ENCODE measurements at places on chromosomes 3 and 15.

- DNase-seq, result no peak
Observed at GRCh38 chr15:62992302-62992701, 50.2 kb upstream of the TPM1 start.

GRCh38 chr3:194688200-194688740 lies 2.6 kb downstream of the FAM43A start:
- no peak for DNase-seq

GRCh38 chr3:69130689-69131088 lies 8.3 kb upstream of the LMOD3 start:
- DNase-seq, result no peak

GRCh38 chr15:39267685-39268084 lies 313.2 kb upstream of the THBS1 start:
- no peak for DNase-seq

- DNase-seq, result no peak
Observed at GRCh38 chr3:172635588-172635987, 75.3 kb downstream of the NCEH1 start.

DNA sequence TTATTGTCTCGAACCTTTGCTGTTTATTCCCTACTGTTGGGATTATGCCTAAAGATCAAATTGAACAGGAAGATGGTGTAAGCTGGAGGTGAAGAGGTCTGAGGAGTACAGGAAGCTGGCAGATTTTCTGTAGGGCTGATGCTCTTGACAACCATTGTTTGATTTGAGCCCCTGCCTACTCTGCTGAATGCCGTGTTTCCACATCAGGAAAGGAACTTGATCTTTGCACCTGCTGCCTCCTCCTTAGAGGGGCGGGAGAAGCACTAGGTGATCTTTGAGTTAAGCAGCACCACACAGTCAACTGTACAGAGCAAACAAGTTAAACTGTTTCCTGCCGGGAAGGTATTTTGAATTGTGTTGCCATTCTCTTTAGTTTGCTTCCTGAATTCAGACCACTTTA lies 364.6 kb upstream of the EPHA6 start:
- no peak for DNase-seq

Measured in activated naive CD4-positive, alpha-beta T cell (primary cell).